Kidney (tissue), 22 donors: ENCODE measurements at places on chromosomes 11 and 22. TPM values are rescaled to one million over a fixed set of nuclear protein-coding genes. Genes with fewer than 3 reads are reported as not detected.

SLN gene
- not detected for total RNA-seq

IL17REL gene
- total RNA-seq = 0.16 TPM

DEAF1 gene
- total RNA-seq = 54.5 TPM

- no peaks in the 10 kb centered on the region for H3K36me3 ChIP-seq
- no peaks in the 10 kb centered on the region for H3K27me3 ChIP-seq
- no peak overlapping the region for H3K4me3 ChIP-seq
These were observed 20.1 kb upstream of the TSKU start for GRCh38 chr11:76762867-76763572.

GRCh38 chr11:32072872-32073643 lies 17.8 kb upstream of the RCN1 start:
- H3K36me3 ChIP-seq = no peaks in the 10 kb centered on the region
- no peaks in the 10 kb centered on the region for H3K4me1 ChIP-seq
- DNase-seq = no peak

GRCh38 chr22:23520863-23521440 lies 59.1 kb downstream of the IGLL1 start:
- no peaks in the 10 kb centered on the region for H3K27me3 ChIP-seq
- peak; percentile 73 for DNase-seq
- H3K4me1 ChIP-seq = no peaks in the 10 kb centered on the region

DNA sequence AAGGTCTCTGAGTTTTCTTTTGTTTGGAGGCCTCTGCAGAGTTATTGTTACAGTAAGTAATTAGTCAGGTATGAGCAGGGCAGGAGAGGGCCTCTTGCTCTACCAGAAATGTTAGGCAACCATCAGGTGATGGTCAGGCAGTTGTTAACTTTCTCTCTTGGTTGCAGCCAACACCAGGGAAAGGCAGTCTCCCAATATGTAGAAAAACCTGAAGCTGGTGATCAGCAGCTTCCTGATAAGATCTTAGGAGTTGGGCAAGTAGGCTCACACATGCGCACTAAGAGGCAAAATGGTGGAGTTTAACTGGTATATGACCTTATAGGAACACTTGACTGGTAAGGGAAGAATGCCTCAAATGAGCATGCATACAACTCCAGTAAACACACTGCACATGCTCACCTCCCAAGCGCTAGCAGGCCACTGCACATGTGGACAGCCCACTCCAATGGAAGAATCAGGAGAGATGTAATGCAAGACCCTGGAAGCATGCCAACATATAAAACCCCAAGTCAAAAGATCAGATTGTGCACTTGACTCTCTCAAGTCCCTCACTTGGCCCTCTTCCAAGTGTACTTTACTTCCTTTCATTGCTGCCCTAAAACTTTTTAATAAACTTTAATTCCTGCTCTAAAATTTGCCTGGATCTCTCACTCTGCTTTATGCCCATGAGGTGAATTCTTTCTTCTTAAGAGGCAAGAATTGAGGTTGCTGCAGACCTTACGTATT lies 23.7 kb upstream of the SLC35F2 start:
- no peaks in the 10 kb centered on the region for H3K36me3 ChIP-seq
- no peak for DNase-seq
- no peak overlapping the region for H3K4me3 ChIP-seq
- no peaks in the 10 kb centered on the region for H3K4me1 ChIP-seq
- H3K27ac ChIP-seq = no peak overlapping the region
- no peaks in the 10 kb centered on the region for H3K27me3 ChIP-seq

DNA sequence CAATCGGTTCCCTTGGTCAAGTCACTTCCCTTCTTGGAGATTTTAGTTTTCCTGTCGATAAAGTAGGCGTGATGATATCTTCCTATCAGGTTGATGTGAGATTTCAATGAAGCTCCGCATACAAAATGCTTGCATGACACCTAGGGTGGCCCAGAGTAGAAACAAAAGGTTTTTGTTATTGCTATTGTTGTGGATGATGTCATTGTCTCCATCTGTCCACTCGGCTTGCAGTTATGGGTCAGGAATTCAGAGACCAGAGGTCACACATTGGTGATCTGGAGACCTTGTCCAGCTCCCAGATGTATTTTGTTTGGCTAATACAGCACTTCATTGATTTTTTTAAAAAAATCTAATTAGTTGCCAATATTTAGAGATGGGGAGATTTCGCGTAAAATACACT lies 382.1 kb downstream of the MN1 start:
- H3K27me3 ChIP-seq = peaks cover 2% of the 10 kb centered on the region
- H3K36me3 ChIP-seq = no peaks in the 10 kb centered on the region
- no peaks in the 10 kb centered on the region for H3K4me1 ChIP-seq
- H3K27ac ChIP-seq = no peak overlapping the region
- DNase-seq = no peak

GRCh38 chr22:49554741-49555140 lies 272.9 kb downstream of the BRD1 start:
- H3K4me3 ChIP-seq = no peak overlapping the region
- H3K27ac ChIP-seq = no peak overlapping the region
- no peaks in the 10 kb centered on the region for H3K4me1 ChIP-seq
- no peaks in the 10 kb centered on the region for H3K27me3 ChIP-seq
- no peaks in the 10 kb centered on the region for H3K36me3 ChIP-seq
- no peak for DNase-seq

GRCh38 chr22:43432883-43433415 lies 21.1 kb downstream of the MPPED1 start:
- H3K4me3 ChIP-seq = no peak overlapping the region
- DNase-seq = no peak
- no peak overlapping the region for H3K27ac ChIP-seq
- H3K4me1 ChIP-seq = no peaks in the 10 kb centered on the region

DNA sequence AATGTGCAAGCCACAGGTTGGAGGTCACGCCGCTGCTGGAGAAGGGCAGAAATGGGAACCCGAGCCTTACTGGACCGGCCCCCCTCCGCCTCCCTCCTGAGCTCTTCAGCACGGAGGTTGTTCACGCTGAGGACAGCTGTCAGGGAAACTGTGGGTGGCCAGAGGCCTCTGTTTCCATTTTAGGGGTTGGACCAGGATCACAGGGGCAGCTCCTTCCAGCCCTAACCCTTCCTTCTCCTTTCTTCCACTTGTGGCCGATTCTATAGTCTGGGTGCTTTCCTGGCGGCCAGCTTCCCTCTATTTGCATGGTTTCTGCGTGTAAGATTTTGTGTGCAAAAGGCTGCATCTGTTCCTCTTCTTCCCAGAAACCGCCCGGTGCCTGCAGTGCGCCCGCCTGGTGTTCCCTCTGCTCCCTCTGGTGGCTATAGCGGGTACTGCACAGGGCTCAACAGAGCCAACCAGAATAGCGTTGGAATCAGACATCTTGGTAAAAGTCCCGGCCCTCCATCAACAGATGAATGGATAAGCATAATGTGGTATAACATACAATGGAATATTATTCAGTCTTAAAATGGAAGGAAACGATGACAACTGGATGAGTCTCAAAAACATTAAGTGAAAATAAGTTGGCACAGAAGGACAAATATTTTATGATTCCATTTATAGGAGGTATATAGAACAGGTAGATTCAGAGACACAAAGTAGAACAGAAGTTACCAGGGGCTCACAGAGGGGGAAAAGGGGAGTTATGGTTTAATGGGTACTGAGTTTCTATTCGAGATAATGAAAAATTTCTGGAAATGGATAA lies 8.4 kb upstream of the SLC22A8 start:
- H3K4me1 ChIP-seq = no peaks in the 10 kb centered on the region
- no peaks in the 10 kb centered on the region for H3K36me3 ChIP-seq
- DNase-seq = peak; percentile 91
- peak overlapping the region; percentile 8 for H3K27ac ChIP-seq
- no peak overlapping the region for H3K4me3 ChIP-seq

GRCh38 chr22:36201630-36202319 lies at the start of gene APOL4:
Gene APOL4 (minus strand): TSS chr22:36201809. CDS start chr22:36201734, 75 bp downstream.
- H3K4me3 ChIP-seq = no peak within 1 kb of the TSS
- DNase-seq = no peak
- H3K27ac ChIP-seq = no peak within 1 kb of the TSS
- peaks cover 12% of the 10 kb centered on the region for H3K4me1 ChIP-seq

DNA sequence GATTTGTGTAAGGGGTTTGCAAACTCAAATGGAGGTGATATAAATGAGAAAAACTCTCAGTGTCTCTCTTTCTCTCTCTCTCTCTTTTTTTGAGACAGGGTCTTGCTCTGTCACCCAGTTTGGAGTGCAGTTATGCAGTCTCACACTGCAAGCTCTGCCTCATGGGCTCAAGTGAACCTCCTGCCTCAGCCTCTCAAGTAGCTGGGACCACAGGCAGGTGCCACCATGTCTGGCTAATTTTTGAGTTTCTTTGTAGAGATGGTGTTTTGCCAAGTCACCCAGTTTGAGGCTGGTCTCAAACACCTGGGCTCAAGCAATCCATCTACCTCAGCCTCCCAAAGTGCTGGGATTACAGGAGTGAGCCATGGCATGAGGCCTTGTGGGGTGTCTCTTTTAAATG lies 2.9 kb downstream of the BIRC3 start:
- H3K4me3 ChIP-seq = no peak overlapping the region
- H3K4me1 ChIP-seq = no peaks in the 10 kb centered on the region
- H3K27me3 ChIP-seq = no peaks in the 10 kb centered on the region
- H3K27ac ChIP-seq = no peak overlapping the region
- no peaks in the 10 kb centered on the region for H3K36me3 ChIP-seq
- DNase-seq = no peak

GRCh38 chr11:20566591-20567434 lies 32.6 kb upstream of the SLC6A5 start:
- no peak for DNase-seq
- H3K4me3 ChIP-seq = no peak overlapping the region
- no peak overlapping the region for H3K27ac ChIP-seq

- no peaks in the 10 kb centered on the region for H3K36me3 ChIP-seq
- no peaks in the 10 kb centered on the region for H3K4me1 ChIP-seq
- no peak overlapping the region for H3K27ac ChIP-seq
- no peak overlapping the region for H3K4me3 ChIP-seq
These were observed 19.5 kb downstream of the LHFPL7 start for GRCh38 chr22:24926849-24927579.

DNA sequence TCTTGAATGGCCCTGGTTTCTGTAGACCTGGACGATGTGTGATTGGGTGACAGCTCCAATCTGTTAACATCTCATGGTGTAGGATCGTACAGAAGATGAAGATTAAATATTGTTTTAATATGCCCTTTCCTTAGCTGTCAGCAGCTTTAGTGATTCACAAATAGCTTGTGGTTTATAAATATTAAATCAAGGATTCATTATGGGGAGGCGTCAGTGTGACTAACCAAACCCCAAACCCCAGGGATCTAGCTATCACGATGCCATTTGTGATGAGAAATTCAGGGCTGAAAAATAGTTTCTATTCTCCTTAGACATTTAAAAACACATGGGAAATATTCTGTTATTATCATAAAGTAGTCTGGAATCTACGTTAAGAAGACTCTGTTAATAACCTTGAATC lies 73.4 kb downstream of the NCAM1 start:
- H3K36me3 ChIP-seq = no peaks in the 10 kb centered on the region
- DNase-seq = no peak
- H3K27me3 ChIP-seq = no peaks in the 10 kb centered on the region
- no peak overlapping the region for H3K27ac ChIP-seq
- H3K4me3 ChIP-seq = no peak overlapping the region
- H3K4me1 ChIP-seq = no peaks in the 10 kb centered on the region

DNA sequence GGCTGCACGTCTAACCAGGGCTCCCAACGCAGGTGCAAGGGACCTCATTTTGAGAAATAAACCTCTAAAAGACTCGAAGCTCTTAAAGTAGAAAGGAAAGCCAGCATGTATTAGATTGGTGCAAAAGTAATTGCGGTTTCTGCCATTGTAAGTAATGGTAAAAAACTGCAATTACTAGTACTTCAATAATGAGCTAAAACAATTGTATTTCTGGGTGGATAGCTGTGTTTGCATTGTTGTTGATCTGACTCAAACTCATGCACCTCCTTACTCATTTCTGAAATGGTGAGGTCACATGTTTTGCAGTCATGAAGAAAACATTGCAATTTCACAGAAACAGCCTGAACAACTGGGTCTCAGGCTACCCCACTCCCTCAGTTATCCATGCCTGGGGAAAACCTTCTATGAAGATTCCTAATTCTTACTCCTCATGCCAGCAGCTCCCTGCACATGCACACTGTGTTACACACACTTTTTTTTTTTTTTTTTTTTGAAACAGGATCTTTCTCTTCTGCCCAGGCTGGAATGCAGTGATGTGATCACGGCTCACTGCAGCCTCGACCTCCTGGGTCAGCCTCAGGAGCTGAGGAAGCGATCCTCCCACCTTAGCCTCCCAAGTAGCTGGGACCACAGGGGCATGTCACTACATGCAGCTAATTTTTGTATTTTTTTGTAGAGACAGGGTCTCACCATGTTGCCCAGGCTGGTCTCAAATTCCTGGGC lies 24.6 kb downstream of the VWCE start:
- H3K36me3 ChIP-seq = no peaks in the 10 kb centered on the region
- H3K4me1 ChIP-seq = no peaks in the 10 kb centered on the region
- no peak for DNase-seq
- H3K27me3 ChIP-seq = no peaks in the 10 kb centered on the region
- no peak overlapping the region for H3K4me3 ChIP-seq

DNA sequence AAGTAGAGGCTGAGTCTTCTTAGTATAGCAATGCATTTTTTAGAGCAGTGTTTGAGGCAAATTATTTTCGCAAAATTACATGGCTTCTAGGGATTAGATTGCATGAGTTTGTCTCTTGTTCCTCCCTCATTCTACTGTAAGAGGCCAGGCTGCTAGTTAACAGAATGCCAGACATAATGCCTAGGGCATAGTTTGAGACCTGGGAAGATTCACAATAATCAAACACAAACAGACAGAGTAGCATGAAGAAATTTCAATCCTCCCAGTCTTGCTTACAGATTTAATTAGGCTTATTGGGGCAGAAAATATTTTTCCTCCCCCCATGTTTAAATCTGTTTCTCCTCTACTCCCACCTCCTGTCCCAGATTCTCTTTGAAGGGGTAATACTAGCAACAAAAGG lies 48.3 kb downstream of the ARHGEF12 start:
- no peaks in the 10 kb centered on the region for H3K36me3 ChIP-seq
- no peak for DNase-seq
- no peak overlapping the region for H3K4me3 ChIP-seq
- H3K27me3 ChIP-seq = no peaks in the 10 kb centered on the region
- no peaks in the 10 kb centered on the region for H3K4me1 ChIP-seq

- H3K4me1 ChIP-seq = peaks cover 4% of the 10 kb centered on the region
- H3K27ac ChIP-seq = no peak overlapping the region
- no peaks in the 10 kb centered on the region for H3K27me3 ChIP-seq
- peak; percentile 68 for DNase-seq
- H3K4me3 ChIP-seq = no peak overlapping the region
These were observed 146.5 kb upstream of the RAG2 start for GRCh38 chr11:36744375-36745168.
